ENCODE measurements at places on chromosomes 16 and 17.

DNA sequence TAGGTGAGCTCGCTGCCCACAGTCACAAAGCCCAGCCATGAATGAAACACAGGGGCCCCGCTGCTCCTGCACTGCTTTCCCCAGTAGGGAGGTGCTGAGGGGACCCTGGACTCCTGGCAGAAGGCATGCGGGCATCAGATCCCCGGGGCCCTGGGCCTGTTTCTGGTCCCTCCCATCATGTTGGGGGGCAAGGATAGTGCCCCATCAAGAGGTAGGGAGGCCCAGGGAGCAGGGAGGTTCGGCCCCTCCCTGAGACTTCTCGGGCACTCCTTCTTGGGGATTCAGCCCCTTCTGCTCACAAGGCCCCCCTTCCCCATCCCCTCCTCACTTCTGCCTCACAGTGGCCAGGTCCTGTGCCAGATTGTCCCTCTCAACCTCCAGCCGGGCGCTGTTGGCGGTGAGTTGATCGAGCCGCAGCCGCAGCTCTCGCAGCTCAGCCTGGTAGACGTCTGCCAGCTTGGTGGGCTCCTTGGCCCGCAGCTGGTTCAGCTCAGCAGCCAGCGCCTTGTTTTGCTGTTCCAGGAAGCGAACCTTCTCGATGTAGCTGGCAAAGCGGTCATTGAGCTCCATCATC lies 515 bp downstream of the GFAP start:
- DNase-seq: no peak

GRCh38 chr17:48637323-48638260 lies 11.4 kb upstream of the HOXB9 start:
- no peak for DNase-seq

DNA sequence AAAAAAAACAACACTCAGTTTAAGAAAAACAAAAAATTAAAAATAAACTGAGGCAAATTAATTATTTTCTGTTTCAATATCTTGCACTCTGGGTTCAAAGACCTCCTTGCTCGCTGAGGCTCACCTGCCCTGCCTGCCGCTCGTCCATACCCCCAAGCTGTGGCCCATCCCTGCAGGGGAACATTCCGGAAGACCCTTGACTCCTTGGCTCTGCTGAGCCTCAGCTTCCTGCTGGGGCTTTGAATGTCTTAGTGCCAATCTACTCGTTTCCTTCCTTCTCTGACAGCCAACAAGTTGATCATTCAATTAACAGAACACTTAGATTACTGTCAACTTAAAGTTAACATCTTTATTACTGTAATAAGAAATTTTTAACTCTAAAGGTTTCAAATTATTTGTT lies 24.3 kb downstream of the G6PC1 start:
- DNase-seq: no peak

DNA sequence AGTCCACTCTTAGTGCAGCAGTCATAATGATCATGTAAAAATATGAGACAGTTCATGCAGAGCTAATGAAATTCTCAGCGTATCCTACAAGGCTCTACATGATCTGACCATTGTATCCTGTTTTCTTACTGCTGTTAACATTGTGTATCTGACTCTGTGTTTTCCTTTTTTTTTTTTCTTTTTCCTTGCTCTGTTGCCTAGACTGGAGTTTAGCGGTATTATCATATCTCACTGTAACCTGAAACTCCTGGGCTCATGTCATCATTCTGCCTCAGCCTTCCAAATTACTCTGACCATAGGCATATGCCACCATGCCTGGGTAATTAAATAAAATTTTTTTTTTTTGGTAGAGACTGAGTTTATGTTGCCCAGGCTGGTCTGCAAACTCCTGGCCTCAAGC lies 12.1 kb downstream of the DUS2 start:
- DNase-seq: no peak

DNA sequence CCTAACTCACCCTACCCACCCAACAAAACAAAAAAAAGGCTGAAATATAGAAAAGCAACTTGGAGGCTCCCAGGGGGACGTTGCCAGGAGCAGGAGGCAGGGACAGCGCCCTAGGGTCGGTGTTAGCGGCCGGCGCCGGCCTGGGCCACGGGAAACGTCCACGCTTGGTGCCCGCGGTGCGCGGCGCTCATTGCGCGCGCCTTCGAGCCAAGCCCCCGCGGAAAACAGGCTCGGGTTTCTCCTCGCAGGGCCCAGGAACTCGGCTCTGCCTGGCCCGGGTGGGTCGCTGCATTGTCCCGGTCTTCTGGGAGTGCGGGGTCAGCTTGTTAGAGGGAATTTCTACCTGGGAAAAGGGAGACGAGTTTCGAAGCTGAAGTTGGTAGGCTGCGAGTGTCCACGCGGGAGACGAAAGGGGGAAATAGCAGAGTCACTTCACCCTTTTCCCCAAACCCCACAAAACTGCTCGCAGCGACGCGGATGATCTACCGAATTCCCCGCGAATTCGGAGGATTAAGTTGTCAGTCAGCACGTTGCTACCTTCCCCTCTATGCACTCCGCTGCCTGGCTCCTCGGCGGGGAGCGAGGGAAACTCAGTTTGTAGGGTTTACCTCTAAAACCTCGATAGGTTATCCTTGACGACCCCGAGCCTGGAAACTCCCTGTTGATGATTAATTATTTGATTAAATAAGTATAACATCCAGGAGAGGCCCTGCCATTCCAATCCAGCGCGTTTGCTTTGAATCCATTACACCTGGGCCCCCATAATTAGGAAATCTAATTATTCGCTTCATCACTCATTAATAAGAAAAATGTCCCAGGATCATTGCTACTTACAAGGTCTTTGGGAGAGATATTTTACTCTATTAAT lies 751 bp upstream of the FOXC2 start:
- DNase-seq: no peak

GRCh38 chr16:53999841-54000240 lies 286.7 kb downstream of the IRX3 start:
- DNase-seq: no peak

DNA sequence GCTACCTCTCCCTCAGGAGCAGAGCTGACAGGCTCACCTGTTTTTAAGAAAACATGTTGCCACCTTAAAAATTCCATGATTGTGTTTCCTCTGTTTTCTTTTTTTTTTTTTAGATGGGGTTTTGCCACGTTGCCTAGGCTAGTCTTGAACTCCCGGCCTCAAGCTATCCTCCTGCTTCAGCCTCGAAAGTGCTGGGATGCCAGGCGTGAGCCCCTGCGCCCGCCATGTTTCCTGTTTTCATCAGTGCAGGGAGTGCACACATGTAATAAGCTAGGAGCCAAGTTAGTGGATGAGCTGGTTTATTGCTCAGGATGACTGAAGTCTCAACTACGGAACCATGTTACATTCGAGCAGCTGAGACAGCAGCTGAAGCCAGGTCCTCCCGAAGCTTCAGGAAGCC lies 13.6 kb downstream of the MRM3 start:
- DNase-seq: no peak

DNA sequence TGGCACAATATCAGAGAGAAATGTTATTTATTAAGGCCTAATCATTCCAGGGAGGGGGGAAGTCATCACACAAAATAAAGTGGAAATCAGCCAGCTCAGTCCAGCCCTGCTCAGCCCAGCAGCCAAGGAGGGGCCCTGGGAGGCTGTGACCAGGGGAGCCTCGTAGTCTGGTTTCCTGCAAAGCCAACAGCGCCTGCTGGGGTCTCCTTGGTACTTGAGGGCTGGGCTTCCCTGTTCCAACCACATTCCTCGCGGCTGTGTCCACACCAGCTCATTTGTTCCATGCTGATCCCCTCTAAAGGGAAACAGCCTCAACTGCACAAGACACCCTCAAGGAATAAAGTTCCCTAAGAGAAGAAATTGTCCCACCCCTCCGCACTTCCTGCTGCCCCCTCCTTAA lies 154.0 kb downstream of the TMEM132E start:
- no peak for DNase-seq

DNA sequence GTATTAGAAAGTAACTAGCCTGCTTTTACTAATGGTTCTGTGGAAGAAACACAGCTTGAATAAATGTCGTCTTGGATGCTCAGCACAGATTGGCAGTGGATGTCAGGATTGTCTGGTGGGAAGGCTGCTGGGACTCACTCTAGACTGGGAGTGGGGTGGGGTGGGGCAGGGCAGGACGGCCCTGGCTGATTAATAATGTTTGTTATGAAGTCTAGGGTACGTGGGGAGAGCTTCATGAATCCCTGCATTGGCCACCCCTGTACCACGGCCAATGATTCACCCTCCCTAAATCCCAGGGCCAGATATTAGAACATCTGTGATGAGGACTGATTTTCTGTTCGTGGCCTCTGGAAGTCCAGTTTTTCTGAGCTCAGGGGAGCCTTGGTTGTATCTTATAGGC lies 421.0 kb downstream of the WWOX start:
- no peak for DNase-seq
